NCI-H446 treated with DMSO at 0.1 percent for 48 hours (cell line): ENCODE measurements at places on chromosomes 13 and 19.

DNA sequence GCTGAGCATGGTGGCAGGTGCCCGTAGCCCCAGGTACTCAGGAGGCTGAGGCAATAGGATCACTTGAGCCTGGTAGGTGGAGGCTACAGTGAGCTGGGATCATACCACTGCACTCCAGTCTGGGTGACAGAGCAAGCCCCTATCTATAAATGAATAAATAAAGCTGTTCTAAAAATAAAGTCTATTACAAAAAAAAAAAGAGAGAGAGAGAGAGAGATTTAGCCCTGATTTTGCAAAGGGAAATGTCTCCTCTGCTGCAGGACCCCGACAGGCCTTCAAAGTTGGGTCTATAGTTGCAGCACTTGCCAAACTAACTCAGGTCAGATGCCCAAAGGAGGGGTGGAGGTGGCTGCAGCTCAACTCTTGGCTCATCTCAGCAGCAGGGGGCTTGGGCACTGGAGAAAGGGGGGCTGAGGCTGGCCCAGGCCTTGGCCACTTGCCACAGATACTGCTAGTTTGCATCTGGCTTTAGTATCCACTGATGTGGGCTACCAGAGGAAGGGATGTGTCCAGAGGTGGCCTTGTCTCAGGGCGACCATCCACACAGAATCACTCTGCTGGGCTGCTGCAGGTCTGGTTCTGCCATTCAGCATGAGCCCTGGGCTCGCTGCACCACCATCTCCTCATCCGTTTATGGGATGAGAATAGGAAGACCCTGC is 30.8 kb upstream of the AKT2 start:
- DNase-seq: no peak

GRCh38 chr13:112903071-112903577 is 65.9 kb upstream of the MCF2L start:
- DNase-seq: no peak

GRCh38 chr19:12946092-12946721 is 545 bp downstream of the RAD23A start:
- peak; percentile 49 for DNase-seq

- DNase-seq: no peak
These were observed 219.1 kb downstream of the MTUS2 start for GRCh38 chr13:29039212-29039611.

DNA sequence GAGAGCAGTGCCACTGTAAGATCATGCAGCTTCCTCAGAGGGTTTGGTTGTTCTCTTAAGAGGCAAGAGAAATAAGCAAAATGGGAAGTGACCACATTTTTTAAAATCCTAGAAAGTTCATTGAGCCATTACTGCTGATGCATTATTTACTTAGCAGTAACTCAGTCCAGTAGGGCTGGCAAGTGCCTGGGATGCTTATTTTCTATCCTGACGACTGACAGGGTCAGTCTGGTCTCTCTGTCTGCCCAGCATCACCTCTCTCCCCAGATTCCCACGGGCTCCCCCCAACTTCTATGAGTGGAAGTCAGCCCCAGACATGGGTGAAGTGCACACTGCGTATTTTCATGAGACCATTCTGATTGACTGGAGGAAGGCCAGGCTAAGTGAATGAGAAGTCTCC is 10.4 kb downstream of the SHISA2 start:
- no peak for DNase-seq

- no peak for DNase-seq
These were observed 25.1 kb upstream of the CEBPG start for GRCh38 chr19:33348301-33349010.
